ENCODE measurements at places on chromosomes 12 and 14.
A peak's percentile ranks its signal among the peaks of the same experiment; 100 is the strongest.

- DNase-seq: no peak
These were observed 52.9 kb downstream of the SH2B3 start for GRCh38 chr12:111458546-111459172.

DNA sequence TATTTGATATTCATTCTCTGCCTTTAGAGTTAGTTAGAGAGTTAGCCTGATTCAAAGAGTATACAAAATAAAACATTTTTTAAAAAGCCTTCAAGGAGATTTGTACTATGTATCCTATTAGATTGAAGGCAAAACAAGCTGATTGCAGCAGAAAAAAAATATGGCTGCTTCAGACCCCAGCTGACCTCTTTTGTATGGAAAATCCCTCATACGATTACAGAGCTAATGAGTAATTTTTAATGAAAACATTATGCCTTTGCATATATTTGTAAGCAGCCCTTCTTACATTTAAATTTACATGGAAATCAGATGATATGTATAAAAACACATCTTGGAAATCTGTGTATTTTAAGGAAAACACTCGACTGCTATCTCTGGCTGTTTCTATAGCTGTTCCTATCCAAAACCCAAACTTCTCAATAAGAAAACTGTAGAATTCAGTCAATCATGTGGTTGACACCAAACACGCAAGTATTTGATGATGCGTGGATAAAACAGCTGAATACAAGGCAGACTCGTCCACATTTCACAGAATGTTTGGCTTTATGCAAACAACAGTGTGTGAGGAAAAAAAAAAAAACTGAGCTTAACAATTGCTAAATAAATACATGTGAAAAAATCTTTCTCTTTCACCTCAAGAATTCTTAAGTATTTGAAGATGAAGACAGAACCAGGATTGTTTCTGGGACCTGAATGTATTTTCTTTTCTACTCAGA is 275.3 kb downstream of the EGLN3 start:
- DNase-seq: no peak

- no peak for DNase-seq
These were observed 28.5 kb downstream of the SLC8B1 start for GRCh38 chr12:113306382-113306781.

GRCh38 chr12:124599074-124599999 is 31.9 kb upstream of the NCOR2 start:
- DNase-seq: no peak

DNA sequence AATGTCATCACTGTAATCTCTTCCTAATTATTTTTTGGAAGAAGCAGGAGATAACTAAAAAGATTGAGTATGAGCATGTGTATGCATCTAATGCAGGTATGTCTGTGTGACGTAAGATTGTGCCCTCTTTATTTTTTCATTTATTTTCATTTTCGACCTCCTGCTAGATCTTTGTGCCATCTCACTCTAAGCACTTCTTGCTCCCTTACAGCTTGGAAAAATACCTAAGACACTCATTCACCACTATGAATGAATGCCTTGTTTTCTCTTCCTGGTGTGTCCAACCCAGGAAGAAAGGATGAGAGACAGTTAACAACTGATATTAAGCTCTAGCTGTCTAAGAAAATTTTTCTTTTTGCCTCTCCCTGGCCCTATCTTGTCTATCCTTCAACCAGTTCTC is 76.8 kb upstream of the CISTR start:
- DNase-seq: no peak

GRCh38 chr14:102911991-102912761 is 10.3 kb upstream of the AMN start:
- no peak for DNase-seq

DNA sequence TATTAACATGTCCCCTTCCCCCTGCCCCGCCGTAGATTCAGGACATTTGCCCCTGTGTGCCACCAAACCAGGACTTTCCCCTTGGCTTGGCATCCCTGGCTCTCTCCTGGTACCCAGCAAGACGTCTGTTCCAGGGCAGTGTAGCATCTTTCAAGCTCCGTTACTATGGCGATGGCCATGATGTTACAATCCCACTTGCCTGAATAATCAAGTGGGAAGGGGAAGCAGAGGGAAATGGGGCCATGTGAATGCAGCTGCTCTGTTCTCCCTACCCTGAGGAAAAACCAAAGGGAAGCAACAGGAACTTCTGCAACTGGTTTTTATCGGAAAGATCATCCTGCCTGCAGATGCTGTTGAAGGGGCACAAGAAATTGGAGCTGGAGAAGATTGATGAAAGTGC is 28.9 kb downstream of the HRK start:
- no peak for DNase-seq

DNA sequence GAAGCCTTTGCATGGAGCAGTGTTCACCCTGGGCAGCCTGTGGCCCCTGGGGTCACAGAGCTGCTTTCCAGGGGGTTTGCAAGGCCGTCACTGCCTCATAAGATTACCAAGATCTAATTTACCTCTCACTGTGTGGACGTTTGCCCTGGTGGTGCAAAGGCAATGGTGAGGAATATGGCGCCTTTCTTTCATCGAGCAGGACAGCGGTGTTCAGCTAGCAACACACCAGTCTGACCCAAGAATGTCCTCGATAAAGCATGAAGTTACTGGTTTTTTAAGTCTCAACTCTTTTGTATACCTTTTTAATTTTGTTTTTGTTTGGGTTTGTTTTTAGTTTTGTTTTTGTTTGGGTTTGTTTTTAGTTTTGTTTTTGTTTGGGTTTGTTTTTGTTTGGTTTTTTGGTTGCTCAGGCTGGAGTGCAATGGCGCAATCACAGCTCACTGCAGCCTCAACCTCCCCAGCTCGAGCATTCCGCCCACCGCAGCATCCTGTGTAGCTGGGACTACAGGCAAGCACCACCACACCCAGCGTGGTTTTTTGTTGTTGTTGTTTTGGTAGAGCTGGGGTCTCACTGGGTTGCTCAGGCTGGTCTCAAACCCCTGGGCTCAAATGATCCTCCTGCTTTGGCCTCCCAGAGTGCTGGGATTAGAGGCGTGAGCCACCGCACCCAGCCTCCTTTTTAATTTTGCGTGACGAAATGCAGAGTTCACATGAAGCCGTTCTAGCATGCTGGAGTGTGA is 57.9 kb downstream of the PPP2R5C start:
- DNase-seq: peak; percentile 73

DNA sequence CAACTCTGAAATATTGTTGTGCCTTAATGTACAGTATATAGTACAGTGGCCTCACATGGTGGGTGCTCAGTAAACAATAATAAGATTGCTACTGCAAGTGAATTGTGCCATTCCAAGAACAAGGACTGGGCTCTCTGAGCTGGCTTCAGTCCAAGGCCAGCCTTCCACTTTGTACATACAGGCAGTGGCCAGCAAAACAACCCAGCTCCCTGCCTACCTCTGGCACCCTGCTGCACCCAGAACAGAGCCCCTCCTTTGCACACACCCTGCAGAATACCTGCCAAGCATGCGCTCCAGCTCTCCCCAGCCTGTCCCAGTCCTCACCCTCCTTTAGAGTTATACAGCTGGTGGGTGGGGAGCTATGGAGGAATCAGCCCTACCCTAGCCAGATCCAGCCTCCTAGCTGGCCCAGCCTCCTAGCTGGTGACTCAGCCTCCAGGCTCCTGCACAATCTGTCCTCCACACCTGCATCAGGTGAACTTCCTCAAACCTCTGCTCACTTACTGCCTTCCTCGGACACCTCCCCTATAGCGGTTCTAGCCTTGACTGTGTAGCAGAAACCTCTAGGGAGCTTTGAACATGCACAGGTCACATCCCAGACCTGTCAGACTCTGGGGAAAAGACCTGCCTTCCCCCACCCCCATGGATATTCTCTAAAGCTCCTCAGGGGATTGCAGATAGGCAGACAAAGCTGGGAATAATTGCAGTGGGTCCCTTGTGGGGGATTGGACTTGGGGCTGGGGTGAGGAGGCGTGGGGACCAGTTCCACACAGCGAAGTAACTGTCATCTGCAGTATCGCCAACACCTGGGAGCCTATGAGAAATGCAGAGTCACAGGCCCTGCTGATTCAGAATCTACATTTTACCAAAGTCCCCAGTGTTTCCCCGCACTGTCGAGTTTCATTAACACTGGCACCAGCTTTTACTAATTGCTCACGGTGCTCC is 17.9 kb downstream of the ZDHHC22 start:
- no peak for DNase-seq

- no peak for DNase-seq
These were observed 170.0 kb upstream of the GZMB start for GRCh38 chr14:24803933-24804494.

DNA sequence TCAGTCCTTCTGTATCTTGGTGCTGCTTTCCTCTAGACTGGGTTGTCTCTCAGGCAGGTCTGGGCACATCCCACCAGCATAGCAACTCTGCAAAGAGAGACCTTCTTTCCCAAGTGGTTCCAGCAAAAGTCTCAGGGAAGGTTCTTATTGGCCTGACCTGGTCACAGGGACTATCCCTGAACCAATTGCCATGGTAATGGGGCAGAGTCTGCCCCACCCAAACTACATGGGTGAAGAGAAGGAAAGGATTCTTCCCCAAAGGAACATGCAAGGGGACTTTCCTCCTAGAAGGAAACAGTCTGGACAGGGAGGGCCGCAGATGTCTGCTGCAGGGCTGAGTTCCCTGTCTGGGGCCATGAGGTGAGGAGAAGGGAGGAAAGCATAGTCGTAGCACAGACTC is 122.2 kb upstream of the NCOR2 start:
- no peak for DNase-seq

GRCh38 chr12:7995266-7995963 is 37.1 kb upstream of the FOXJ2 start:
- DNase-seq: peak; percentile 74

- no peak for DNase-seq
These were observed 164.4 kb downstream of the KICS2 start for GRCh38 chr12:64057706-64058105.
